ENCODE measurements at places on chromosomes 6 and 20.

DNA sequence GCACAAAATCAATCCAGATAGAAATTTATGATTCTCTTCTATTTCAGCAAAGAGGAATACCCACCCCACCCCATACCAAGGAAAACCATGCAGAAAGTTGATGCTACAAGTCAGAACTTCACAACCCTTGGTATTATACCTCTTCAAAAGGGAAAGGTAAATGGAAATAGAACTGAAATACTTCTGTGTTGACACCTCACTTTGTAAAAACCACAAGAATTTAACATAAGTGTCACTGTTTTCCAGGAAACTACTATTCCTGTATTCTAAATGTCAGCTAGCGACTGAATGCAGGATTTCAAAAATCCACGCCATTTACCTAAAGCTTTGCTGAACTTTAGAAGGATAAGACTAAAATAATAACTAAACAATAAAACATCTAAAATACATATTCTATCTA lies 3.6 kb downstream of the CPNE1 start:
- H3K27me3 ChIP-seq = no peaks in the 10 kb centered on the region
- no peaks in the 10 kb centered on the region for H3K36me3 ChIP-seq
- H3K4me1 ChIP-seq = peaks cover 59% of the 10 kb centered on the region
- DNase-seq = no peak

DNA sequence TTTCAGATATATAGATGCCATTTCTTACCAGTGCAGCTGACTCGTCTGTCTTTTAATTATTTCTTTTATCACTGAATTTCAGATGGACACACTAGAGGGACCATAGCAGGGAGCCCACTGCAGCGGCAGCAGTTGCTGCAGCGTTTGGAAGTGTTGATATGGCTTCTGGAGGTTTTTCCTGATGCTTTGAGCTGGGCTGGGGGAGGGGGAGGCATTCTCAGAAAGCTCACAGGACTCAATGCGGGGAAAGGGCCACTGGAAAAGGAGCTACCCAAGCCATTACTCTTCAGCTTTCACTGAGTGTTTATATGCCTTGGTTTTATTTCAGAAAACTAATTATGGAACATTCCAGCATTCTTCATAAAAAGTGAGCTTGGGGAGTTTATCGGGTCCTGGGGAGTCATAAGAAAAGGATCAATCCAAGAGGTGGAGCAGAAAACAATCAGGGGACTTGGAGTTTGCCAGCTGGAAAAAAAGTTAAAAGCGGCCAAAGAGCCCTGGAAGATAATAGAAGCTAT lies 740.4 kb upstream of the FLRT3 start:
- H3K27me3 ChIP-seq = no peaks in the 10 kb centered on the region
- DNase-seq = no peak
- no peaks in the 10 kb centered on the region for H3K4me1 ChIP-seq
- H3K36me3 ChIP-seq = no peaks in the 10 kb centered on the region
- H3K4me3 ChIP-seq = no peak overlapping the region

- no peak for DNase-seq
- no peaks in the 10 kb centered on the region for H3K36me3 ChIP-seq
- H3K4me1 ChIP-seq = peaks cover 19% of the 10 kb centered on the region
- H3K4me3 ChIP-seq = no peak overlapping the region
- H3K27me3 ChIP-seq = no peaks in the 10 kb centered on the region
Observed at GRCh38 chr20:47377122-47377722, 20.7 kb upstream of the ZMYND8 start.

- H3K27ac ChIP-seq = no peak overlapping the region
- no peak overlapping the region for H3K4me3 ChIP-seq
- no peak for DNase-seq
- H3K36me3 ChIP-seq = no peaks in the 10 kb centered on the region
Observed at GRCh38 chr6:55868771-55869479, 6.5 kb downstream of the BMP5 start.

DNA sequence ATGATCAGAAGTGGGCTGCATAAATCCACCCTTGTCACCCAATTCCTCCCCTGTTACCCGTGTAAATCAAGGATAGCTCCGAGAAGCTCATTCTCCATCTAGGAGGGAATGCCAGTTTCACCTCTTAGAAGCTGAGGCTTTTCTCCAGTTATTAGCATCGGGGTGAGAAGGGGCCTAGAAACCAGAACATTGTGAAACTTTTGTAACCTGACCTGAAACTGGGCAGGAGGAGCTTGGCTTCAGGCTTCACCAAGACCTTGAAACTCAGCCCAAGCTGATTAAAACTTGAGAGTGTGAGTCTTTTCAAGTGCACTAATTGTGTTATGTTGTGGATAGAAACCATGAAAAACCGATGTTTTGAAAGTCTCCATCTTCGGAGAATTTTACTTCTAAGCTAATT lies 103.1 kb downstream of the BMP2 start:
- H3K36me3 ChIP-seq = no peaks in the 10 kb centered on the region
- no peak overlapping the region for H3K4me3 ChIP-seq
- H3K27ac ChIP-seq = no peak overlapping the region
- H3K27me3 ChIP-seq = peaks cover 9% of the 10 kb centered on the region

DNA sequence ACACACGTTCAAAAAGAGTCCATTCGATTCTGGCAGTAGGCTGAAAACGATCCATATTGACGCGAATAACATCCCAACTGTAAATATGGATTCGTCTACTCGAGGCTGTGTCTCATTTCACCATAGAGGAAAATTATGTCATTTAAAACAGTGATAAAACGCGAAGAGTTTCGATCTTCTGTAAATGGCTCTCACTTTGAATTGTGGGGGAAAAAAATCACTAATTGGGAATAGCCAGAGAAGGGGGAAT lies 845 bp upstream of the MARCKS start:
- peak overlapping the region; percentile 75 for H3K4me3 ChIP-seq
- H3K27me3 ChIP-seq = no peaks in the 10 kb centered on the region
- no peak for DNase-seq
- no peaks in the 10 kb centered on the region for H3K36me3 ChIP-seq
- H3K27ac ChIP-seq = peak overlapping the region; percentile 92

All from suprapubic skin (tissue), 4 donors.